ENCODE measurements at places on chromosomes 1 and 21. TPM values are rescaled to one million over a fixed set of nuclear protein-coding genes. Genes with fewer than 3 reads are reported as not detected.

The ZNF670 gene
- total RNA-seq = 3.1 TPM

The ITLN1 gene
- not detected for total RNA-seq

The LCE1F gene
- not detected for total RNA-seq

The CNKSR1 gene
- 0.33 TPM for total RNA-seq

The SPRR2G gene
- not detected for total RNA-seq

The RXFP4 gene
- 0.07 TPM for total RNA-seq

The NTNG1 gene
- total RNA-seq = not detected

The USH2A gene
- not detected for total RNA-seq

The SKI gene
- 23.6 TPM for total RNA-seq

The MMEL1 gene
- 0.18 TPM for total RNA-seq

The ELK4 gene
- total RNA-seq = 6.2 TPM

The CR1L gene
- total RNA-seq = not detected

The GPA33 gene
- total RNA-seq = not detected

The RAB3B gene
- 5.1 TPM for total RNA-seq

The SAMD13 gene
- total RNA-seq = 0.65 TPM

The OR2T2 gene
- total RNA-seq = not detected

Data from A549 treated with CORT108297 at 1 μM for 4 hours (cell line).